ENCODE measurements at places on chromosomes 13 and 19. TPM values are rescaled to one million over a fixed set of nuclear protein-coding genes. Genes with fewer than 3 reads are reported as not detected.

FSD1 gene
- 9.1 TPM for total RNA-seq

ZNF667 gene
- total RNA-seq: 0.92 TPM

DNAAF3 gene
- total RNA-seq: 0.45 TPM

SLITRK1 gene
- not detected for total RNA-seq

OR7E24 gene
- total RNA-seq: not detected

SYNGR4 gene
- total RNA-seq: not detected

- no peak for DNase-seq
These were observed 893.4 kb downstream of the DIAPH3 start for GRCh38 chr13:59270327-59270726.

DNA sequence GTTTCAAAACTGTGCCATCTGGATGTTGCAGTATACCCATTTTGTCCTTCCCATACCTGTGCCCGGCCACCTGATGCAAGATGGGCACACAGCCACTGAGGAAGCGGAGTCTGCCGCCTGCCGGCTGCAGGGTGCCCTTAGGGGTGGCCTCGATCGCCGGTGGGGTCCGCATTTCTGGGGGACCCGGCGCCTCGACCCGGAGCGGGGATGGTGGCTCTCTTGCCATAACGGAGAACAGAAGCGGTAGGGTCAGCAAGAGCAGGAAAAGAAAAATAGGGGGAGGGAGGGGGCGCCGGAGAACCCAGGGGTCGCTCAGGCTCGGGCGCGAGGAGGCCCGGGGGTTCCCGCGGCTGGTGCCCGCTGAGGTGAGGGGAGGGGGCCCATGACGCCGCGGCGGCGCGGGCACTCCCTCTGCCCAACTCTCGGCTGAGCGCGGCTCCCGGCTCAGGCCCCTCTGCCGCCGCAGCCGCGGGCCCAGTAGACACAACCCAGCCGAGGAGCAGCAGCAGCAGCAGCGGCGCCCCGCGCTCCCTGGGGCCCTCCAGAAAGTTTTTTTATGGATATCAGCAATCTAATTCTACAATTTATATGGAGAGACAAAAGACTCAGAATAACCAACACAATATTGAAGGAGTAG lies 13.8 kb upstream of the CYP4F2 start:
- DNase-seq: no peak

- no peak for DNase-seq
These were observed 727.6 kb upstream of the ARGLU1 start for GRCh38 chr13:107295416-107296140.

DNA sequence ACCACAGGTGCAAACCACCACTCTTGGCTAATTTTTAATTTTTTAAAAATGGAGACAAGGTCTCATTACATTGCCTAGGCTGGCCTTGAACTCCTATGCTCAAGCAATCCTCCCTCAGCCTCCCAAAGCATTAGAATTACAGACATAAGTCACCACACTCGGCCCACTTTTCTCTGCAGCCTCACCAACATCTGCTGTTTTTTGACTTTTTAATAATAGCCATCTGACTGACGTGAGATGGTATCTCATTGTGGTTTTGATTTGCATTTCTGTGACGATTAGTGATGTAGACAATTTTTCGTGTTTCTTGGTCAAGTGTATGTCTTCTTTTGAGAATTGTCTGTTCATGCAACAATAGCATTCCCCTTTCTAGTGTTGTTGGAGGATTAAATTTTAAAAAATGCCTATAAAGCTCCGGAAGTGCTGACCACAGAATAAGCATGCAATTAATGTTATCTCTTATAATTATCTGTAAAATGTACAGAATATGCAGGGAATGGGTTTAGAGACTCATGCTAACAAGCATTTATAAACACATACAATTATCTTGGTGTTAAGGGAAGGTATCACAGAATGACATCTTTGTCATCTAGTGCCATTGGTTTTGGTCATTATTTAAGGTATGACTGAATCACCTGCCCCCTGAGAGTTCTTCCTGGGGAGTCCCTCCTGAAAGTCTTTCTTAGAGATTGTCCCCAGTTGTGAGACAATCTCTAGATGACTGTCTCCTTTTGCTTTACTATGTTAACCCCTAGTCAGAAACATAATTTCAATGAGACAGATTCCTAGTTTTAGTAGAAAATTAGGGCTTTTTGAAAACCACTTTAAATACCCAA lies 118.5 kb upstream of the SERTM1 start:
- no peak for DNase-seq

- no peak for DNase-seq
These were observed 13.0 kb upstream of the STRN4 start for GRCh38 chr19:46759206-46759605.

GRCh38 chr19:5219551-5220304 lies 120.9 kb downstream of the PTPRS start:
- DNase-seq: no peak

DNA sequence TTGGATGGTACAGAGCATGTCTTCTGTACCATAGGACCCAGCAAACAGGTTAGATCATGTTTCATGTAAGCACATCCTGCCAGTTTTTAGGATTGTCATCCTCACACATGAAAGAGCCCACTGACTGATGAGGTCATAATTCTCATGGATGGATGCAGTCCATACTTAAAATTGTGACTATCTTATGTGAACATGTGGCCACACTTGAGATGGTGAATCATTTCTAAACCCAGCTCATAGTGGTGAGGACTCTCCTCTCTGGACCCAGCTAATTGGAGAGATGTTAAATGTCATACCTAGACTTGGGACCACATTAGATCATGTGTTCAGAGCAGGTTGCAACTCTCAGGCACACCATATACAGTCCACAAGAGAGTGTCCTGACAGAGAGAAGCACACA lies 24.8 kb upstream of the ZNF254 start:
- no peak for DNase-seq

DNA sequence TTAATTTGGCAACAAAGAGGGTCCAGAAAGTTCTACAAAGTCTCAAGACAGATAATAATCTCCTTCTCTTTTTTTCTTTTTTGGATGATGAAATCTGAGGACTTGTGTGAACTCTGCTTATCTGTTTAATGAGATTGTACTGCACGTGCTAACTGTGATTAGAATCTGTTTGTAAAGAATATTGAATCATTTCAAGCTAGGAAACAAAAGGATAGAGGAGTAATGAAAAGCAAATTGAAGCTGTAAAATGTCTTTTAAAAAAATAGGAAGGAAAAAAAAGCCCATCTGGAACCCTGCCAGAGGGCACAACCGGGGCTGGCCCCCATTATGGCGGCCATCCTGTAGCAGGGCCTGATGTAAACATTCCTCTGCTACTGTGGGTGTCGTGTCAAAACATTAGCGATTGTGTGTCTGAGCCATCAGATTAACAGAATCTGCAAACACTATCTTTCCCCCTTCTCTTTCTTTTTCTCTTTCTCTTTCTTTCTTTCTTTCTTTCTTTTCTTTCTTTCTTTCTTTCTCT lies 83.0 kb downstream of the FLT1 start:
- no peak for DNase-seq

- DNase-seq: no peak
These were observed 111.8 kb downstream of the TUBA3C start for GRCh38 chr13:19069684-19070397.

GRCh38 chr13:42484386-42484785 lies 89.6 kb upstream of the TNFSF11 start:
- DNase-seq: no peak

GRCh38 chr13:28199089-28199488 lies 60.7 kb downstream of the PAN3 start:
- DNase-seq: no peak

DNA sequence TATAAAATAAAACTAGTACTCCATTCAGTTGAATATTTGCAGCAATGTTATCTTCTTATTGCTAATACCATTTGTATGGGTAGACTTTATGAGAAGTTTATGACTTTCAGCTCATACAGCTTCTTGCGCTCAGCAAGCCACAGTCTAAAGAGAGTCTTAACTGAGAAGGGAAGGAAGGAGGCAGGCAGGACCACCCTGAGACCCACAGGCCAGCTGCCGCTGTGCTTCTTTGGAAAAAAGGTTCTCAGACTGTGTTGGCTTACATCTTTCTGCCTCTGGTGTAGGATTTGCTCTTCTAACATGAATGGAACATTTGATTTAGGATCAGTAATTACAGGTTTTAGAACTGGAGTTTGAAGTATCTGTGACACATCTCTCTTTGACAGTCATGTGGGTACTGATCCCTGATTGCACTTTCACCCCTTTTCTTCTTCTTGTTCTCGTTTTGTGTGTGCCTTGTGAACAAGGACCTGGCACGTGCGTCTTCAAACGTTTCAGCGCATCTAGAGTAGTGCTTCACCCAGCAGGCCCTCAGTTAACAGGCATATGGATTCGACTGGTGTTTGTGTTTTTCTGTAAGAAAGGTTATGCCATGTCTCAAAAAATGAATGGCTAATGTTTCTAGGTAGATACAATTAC lies 7.1 kb upstream of the GPR18 start:
- DNase-seq: no peak

DNA sequence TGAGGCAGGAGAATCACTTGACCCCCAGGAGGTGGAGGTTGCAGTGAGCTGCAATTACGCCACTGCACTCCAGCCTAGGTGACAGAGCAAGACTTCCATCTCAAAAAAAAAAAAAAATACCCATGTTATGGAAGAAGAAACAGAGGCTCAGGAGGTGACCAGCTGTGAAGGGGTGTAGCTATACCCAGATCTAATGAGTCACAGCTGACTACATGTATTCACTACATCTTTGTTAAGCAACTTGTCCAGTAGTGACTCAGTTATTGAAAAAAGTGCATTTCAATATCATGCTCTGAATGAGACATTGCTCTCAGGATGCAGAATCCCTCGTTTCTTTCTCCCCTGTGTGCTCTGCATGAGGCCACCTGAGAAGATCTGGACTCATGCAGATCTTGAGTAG lies 16.1 kb upstream of the SPART start:
- DNase-seq: no peak

GRCh38 chr19:35712567-35713505 lies 5.0 kb upstream of the KMT2B start:
- peak; percentile 45 for DNase-seq

DNA sequence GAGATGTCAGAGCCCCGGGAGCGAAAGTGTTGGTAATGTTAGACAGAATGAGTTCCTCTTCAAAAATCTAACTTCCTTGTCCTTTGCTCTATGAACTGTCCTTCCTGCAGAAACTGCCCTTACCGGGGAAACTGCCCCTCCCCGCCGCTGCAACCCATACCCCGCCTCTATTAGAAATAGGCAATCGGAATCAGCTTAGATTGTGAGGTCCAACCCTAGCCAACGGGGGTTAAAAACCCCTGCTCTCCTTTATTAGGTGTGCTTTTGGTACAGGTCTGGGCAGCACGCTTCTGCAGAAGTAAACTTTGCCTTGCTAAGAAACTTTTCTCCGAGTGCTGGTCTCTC lies 11.5 kb upstream of the CAPNS1 start:
- no peak for DNase-seq

- no peak for DNase-seq
These were observed 493.4 kb upstream of the PCDH20 start for GRCh38 chr13:61908906-61909615.

- DNase-seq: no peak
These were observed 15.6 kb upstream of the NANOS3 start for GRCh38 chr19:13861392-13861713.

DNA sequence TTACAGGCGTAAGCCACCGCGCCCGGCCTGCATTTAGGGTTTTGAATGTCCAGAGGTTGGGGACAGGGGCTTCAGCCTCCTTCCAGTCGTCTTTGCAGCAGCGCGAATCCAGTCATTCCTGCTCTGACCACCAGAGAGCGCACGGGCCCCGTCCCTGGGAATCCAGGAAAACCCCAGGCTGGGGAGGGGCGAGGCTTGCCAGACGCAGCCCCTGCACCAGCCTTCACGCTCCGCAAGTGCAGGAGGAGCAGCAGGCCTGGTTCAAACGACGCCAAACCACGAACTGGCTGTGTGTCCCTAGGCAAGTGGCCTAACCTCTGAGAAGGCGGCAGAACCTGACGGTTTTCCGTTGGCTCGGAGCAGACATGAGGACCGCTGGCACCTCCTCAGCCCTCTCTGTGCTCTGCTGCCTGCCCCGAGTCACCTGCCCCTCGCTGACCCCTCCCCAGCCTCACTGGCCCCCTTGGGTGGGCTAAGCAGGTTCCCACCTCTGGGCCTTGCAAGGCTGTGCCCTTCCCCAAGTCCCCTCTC lies 2.0 kb upstream of the RNF126 start:
- peak; percentile 83 for DNase-seq

- DNase-seq: no peak
These were observed 3.5 kb upstream of the ZNF787 start for GRCh38 chr19:56124578-56124977.

GRCh38 chr13:73284081-73284874 lies 225.5 kb downstream of the KLF5 start:
- no peak for DNase-seq

GRCh38 chr19:42116308-42117075 lies 15.8 kb downstream of the POU2F2 start:
- no peak for DNase-seq

Measured in activated T-cell treated with anti-CD3 and anti-CD28 coated beads, Interleukin-2, amount 50 U/mL, for 4 hours (primary cell).